ENCODE measurements at places on chromosomes 1 and 21.

GRCh38 chr1:244209955-244210354 lies 158.9 kb downstream of the ZBTB18 start:
- no peak for DNase-seq

DNA sequence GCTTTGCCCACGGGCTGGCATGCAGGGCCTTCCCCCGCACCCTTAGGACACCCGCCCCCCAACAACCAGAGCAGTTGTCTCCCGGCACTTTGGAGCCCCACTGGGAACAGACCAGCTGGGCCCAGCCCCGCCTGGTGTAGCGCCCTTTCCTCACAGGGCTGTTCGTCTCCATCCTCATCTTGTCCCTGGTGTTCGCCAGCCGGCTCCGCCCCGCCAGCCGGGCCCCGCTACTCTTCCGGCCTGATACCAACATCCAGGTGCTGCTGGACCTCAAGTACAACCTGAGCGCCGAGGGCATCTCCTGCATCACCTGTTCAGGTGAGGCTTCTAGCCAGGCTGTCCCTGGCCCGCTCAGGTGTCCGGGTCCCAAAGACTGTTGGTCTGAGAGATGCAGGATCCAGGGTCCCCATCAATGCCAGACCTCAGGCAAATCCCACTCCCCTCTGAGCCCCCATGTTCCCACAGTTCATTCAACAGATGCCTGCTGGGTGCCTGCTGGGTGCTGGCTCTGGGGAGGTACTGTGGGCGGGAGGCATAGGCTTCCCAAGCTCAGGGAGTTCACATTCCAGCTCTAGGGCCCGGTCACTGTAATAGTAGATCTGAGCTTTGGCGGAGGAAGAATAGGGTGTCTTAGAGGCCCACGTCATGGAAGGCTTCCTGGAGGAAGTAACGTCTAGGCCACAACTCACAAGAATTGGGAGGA lies 41.7 kb downstream of the DISP3 start:
- DNase-seq: no peak

- no peak for DNase-seq
Observed at GRCh38 chr21:27647401-27647800, 680.5 kb upstream of the ADAMTS5 start.

- DNase-seq: no peak
Observed at GRCh38 chr1:33005838-33006421, 30.8 kb downstream of the AK2 start.

- DNase-seq: no peak
Observed at GRCh38 chr1:207024202-207025145, 8.1 kb downstream of the C1orf116 start.

- peak; percentile 56 for DNase-seq
Observed at GRCh38 chr1:183685112-183685713, 32.1 kb upstream of the APOBEC4 start.

DNA sequence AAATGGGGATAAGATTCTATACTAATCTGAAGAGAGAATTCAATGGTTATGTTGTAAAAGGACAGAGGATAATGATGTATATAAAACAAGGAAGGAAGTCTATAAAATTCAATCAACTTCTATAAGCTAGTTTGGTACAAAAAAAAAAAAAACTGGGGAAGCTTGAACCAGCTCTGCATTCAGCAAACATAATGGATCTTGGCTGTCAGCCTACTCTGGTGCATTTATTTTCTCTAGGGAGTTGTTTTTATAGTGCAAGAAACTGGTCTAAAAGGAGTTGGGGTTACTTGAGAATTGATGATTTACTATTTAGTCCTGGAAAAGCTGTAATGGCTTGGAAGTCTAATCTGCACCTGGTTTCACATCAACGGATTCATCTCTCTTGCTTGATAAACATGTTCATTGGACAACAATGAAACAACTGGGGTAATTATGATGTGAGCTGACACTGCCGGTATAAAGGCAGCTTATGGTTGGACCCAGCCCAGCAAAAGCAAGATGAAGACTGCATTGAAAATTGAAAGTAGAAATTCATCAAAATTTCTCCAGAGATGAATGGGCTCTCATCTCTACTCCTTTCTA lies 199.4 kb upstream of the NRIP1 start:
- DNase-seq: no peak

DNA sequence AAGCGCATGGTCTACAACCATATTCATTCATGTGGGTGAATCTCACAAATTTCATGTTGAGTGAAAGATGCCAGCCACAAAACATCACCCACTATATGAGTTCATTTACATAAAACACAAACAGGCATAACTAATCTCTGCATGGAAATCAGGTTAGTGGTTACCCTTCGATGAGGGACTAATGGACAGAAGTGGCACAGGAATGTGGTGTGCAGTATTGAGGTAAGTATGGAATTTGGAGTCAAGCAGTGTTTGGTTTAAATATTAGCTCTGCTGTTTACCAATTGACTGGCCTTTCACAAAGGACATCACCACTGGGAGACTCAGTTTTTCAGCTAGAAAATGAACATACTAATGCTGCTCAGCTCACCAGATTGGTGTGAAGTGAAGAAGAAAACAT lies 24.2 kb downstream of the CCDC185 start:
- no peak for DNase-seq

GRCh38 chr21:35987475-35987874 lies 72.9 kb downstream of the SETD4 start:
- no peak for DNase-seq

- DNase-seq: no peak
Observed at GRCh38 chr1:3190256-3191041, 121.4 kb downstream of the PRDM16 start.

- DNase-seq: peak; percentile 83
Observed at GRCh38 chr21:33135925-33136324, 66.0 kb downstream of the OLIG1 start.

DNA sequence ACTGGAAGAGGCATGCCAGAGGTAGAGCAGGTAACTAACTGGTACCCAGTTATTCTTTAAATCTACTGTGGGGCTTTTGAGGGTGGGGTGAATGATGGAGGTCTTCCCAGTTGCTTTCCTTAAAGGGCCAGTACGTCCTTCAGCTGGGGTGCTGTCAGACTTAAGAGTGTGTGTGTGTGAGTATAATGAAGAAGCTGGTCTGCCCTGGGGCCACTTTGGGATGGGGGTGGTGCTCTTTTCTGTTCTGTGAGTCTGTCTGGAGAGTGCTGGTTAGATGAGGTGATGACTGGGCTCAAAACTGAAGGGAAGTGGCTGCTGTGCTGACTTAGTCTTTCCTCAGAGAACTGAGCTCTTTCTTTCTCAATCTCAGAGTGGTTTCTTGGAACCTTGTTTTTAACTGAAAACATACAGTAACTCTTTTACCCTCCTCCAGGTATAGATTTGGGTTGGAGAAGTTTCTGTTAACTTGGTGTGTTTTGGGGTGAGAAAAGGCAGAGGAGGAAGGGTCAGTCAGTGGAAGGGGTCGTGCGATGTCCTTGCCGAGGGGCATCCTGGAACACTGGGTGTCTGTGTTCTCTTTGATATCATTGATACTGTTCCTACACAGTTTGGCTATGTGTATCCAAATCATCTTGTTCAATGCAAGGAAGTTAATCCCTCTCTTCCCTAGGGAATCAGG lies 746 bp downstream of the MACF1 start:
- no peak for DNase-seq
